ENCODE measurements at places on chromosomes 2 and 18.

GRCh38 chr18:58177004-58177717 is 133.1 kb downstream of the NEDD4L start:
- no peak for DNase-seq

DNA sequence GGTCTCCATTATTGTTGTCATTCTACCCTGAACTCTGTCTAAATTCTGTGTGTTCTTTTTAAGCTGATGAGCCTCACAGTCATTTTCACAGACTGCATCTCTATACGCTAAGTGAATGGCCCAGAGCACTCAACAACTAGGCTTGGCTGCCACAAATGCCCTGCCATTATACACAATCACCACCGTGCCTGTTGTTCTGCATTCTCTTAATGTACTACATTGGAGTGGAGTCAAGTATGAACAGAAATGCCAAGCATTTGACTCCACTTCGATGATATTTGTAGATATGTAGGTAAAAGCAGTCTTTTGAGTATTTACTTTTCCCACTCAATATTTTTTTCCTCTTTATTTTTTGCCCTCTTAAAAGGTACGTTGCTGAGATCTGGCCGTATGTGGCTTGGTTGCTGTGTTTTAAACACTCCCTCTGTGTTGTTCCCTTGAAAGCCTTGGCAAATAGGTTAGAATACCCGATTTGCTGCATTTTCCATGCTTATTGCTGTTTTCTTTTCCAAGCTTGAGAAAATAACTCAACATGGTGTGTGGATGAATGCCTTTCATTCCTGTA is 36.2 kb upstream of the TMEFF2 start:
- no peak for DNase-seq

DNA sequence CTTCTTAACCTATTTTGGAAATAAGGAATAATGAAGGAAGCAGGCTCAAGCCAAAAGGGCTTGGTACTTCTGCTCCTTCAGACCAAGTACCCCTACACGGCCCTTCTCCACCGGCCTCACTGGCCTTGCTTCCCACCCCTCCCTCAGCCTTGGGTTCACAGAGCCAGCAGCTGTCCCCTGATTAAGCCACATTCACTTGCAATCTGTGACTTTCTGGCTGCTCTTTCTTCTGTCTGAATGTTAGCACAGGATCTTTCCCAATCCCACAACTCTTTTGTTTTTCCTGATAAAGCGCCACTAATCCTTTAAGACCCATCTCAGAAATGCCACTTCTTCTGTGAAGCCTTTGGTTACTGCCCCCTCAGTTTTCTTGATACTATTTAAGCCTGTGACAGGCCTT is 52.4 kb downstream of the REEP1 start:
- DNase-seq = no peak

DNA sequence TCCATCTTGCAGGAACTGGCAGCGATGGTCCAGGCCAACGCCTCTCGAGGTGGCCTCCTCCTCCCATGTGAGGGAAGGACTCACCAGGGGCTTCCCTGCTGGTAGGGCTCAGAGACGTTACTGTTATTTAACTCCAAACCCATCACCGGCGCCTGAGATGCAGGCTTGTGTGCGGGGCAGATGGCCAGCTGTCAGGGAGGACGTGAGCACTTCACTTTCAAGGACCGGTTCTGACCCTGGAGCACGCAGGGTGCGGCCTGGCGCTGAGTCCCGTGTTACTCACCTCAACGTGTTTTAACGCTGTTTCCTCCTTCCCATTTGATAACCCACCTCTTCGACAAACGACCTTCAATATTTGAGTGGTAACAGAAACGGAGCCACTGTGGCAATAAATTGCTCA is 350.2 kb downstream of the ZNF516 start:
- no peak for DNase-seq

DNA sequence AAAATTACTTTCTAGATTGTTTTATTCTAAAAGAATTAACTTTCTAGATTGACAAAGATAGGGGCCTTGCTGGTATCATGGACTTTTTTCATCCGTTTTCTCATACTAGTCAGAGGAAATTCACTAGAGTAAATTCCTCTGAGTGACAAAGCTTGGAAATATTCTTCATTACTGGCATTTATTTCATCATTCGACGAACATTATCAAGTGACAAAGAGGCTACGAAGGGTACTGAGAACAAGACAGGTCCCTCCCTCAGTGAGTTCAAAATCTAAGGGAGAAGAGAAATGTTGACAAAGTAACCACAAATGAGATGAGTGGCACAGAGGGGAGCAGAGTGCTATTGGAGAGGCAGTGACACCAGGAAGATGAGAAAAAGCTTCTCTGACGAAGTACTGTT is 4.3 kb downstream of the EPG5 start:
- DNase-seq = no peak

GRCh38 chr2:170713543-170714380 is 1.4 kb upstream of the SP5 start:
- DNase-seq = no peak

GRCh38 chr18:23456835-23457234 is 3.7 kb downstream of the RIOK3 start:
- DNase-seq = no peak

DNA sequence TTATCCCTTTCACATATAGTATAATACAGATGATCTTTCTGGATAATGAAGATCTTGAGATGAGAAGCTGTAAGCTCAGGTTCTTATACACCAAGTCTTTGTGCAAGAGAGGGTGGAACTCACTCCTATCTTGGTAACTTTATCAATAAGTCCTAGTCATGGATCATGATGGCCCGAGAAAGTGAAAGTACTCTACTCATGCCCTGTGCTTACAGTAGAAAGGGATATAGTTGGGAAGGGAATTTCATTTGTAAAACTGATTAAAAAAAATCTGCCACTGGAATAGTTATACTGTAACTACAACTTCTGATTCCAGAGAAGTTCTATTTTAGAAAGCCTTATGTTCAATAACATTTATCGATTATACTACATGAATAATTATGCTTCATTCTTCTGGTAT is 51.8 kb downstream of the MYO3B start:
- no peak for DNase-seq

DNA sequence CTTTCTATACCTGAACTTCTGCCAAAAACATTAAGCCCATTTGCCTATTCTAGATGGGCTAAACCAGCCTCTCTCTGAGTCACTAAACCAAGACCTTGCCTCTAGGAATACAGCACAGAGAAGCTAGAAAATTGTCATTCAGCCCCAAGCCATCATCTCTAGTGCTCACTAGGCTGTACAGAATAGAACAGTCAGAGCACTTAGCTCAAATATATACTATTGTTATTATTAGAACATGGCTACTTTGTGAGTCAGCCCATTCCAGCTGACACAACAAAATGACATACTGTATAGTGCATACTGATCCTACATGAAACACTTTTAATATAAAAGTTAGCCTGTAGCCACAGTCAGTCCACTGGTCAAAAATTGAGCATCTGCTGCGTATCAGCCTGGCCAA is 418.8 kb downstream of the NRXN1 start:
- no peak for DNase-seq

DNA sequence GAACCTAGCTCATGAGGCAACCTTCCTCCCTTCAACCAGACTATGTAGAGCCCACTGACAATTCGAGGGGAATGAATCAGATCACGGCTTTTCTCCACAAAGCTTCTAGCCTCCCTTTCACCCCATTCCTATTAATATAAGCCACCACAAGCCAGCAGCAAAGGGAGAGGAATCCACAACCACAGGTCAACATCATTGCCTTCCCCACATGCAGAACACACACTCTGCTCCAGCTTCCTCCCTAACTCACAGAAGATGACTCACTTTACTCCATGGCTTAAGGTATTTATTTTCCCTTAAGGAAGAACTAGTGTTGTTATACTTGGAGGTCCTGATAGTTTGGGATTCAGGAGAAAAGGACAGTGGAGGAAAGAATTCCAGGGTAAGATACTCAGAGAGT is 272.2 kb downstream of the C1D start:
- no peak for DNase-seq

DNA sequence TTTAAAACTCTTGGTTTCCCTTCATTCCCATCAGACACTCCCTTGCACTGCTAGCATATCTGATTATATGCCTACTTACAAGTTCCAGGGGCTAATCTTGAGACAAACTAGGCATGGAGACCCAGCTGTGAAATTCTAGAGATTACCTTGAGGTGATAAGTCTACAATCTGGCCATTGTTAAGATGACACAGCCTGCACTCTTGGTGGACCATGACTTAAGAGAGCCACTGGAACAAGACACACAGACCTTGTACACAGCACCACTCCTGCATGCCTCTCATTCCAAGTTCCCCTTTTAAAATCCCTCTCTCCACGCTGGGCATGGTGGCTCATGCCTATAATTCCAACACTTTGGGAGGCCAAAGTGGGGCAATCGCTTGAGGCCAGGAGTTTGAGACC is 387.2 kb upstream of the DCC start:
- no peak for DNase-seq

DNA sequence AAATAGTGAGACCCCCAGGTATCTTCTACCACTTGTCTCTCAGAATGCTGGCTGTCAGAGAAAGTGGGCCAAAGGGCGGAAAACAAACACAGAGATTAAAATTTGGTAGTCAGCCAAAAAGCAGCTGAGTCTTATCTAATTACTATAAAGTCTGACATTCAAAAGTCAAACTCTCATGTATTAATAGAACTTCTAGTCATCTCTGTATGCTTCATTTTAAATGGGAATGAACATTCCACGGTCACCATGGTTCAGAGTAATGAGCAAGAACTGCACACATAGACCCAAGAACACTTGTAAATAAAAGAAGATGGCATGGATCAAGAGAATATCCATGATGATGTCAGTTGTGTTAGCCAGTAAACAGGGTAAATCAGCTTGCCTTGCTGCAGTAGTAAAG is 1267.0 kb upstream of the CHAC2 start:
- DNase-seq = no peak

GRCh38 chr2:26243470-26244308 is 743 bp downstream of the HADHA start:
- no peak for DNase-seq

DNA sequence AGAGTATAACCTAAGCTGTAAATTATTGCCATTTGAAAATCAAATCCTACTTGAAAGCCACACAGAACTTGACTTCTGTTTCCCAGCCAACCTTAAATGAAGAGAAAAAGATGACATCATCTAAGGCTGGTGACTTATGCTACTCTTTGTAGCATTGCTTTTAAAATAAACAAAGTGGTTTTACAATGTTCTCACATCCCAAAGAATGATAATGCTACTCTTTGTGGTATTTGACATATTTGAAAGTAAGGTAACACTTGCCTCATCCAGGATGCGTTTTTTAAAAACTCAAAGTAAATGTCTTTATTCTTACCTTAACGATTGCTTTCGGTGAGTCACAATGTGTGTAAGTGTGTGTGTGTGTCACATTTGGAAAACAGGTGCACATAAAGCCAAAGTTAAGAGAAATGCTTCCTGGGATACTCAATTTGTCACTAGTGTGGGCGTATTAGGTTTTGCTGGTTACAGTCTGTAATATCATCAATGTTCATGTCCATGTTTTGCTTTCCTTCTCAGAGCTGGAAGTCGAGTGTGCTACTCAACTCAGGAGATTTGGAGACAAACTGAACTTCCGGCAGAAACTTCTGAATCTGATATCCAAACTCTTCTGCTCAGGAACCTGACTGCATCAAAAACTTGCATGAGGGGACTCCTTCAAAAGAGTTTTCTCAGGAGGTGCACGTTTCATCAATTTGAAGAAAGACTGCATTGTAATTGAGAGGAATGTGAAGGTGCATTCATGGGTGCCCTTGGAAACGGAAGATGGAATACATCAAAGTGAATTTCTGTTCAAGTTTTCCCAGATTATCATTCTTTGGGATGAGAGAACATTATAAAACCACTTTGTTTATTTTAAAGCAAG is 2.6 kb downstream of the PMAIP1 start:
- DNase-seq = no peak

- DNase-seq = no peak
These were observed 91.7 kb upstream of the TFCP2L1 start for GRCh38 chr2:121376535-121377250.

DNA sequence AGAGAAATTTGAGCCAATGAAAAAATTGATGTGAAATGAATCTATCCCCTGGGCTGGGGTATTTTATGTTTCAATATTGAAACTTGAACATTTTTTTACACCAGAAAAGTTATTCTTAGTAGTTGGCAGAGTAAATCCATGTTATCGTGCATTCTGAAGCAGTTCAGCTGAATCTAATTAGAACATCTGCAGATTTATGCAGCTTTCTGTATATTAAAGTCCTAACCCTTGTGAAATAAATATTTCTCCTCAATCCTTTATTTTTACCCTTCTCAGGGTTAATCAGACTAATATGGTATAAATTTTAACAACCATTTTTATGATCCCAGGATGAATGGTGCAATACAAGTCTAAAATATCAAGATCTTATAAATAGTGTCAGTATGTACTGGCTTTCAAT is 69.5 kb downstream of the CDH20 start:
- no peak for DNase-seq

GRCh38 chr18:6543330-6543908 is 128.7 kb upstream of the L3MBTL4 start:
- DNase-seq = no peak

- no peak for DNase-seq
These were observed 26.3 kb downstream of the PLEKHA3 start for GRCh38 chr2:178506524-178506923.

DNA sequence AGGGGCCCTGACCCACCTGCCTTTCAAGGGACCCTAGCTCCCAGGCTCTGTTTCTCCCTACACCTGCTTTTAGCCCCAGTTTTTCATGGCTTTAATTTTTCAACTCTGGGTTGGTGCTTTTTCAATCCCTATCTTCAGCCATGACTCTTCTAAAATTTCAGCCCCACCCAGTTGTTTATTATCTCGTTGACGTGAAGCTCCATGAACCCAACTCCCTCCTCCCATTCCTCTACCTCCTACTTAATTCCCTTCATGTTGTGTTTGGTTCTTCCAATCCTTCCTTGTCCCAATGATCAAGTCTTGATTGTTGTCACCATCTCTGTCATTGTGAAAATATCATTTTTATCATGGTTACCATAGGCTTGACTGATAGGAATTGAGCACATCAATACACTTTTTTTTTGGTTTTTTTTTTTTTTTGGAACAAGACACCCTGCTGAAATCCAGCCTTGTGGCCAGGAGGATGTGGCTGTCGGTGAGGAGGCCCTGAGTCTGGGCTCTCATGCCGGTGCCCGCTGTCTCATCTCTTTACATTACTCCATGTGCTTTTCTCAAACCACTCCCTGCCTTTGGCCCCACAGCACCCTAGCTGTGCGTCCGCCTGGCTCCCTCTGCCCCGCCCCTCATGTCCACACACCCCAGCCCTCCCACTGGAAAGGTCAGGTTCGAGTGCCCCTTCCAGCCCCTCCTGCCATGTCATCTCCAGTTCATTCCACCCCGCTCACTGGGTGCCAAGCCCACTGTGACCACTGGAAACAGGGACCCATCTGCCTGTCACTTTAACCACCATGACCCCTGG is 39.3 kb downstream of the NAPG start:
- no peak for DNase-seq

GRCh38 chr18:60804415-60804814 is 431.8 kb upstream of the MC4R start:
- no peak for DNase-seq

Measured in stimulated activated CD4-positive, alpha-beta T cell treated with anti-CD3 and anti-CD28 coated beads, Interleukin-15, amount 100 ng/mL, for 1 hour (primary cell).